Activated T-cell treated with anti-CD3 and anti-CD28 coated beads for 4 hours (primary cell): ENCODE measurements at places on chromosomes 2 and 18.

DNA sequence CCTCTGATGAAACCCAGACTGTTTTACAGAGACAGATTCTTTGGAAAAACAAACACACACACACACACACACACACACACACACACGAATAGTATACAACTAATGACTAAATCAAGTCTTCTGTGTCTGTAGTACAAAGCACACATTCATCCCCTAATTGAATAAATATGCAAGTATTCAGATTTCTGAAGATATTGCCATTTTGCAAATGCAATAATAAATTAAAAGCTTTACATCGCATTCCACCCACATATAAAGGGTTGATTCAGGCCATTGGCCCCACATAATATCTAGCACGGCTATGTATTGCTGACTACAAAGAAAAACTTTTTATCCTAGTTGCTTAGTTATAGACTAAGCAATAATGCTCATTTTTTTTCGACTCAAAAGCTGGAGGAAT, 86.2 kb downstream of the PAX3 start:
- no peak for DNase-seq

DNA sequence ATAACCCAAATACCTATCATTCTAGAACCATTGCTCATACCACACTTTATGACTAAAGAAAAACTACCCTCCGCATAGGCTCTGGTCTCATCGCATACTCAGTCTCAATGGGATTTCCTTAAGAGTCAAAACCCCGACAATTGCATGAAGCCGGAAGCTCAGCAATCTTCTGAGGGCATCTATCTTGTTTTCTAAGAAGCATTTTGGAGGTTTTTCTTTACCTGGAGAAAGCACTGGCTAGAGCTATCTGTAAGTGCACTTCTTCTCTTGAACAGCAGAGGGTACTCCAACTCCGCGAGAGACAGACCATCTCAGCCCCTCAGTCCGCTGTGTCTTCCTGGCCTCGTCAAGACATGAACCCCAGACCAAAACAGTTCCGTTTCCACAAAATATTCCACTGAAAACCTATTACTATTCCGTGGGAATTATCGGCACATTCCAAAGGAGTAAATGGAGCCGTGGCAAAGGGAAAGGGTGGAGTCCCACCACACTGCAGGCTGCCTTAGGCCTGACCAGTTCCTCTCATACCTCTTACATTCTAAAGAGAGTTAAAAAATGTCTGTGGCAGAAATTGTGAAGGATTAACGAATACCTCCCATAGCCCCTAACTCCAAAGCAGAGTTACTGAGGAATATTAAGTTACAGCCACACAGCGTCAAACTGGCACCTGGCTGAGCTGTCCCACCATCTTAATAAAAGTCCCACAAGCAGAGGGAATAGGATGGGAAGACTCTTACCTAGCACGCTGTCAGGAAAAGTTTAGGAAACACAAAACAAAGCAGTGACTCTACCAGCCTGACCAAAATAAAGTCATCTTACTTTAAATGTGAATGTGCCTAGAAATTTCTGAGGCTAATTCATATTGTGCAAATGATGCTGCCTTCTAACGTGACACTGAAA, 325.6 kb upstream of the VRK2 start:
- peak; percentile 2 for DNase-seq

DNA sequence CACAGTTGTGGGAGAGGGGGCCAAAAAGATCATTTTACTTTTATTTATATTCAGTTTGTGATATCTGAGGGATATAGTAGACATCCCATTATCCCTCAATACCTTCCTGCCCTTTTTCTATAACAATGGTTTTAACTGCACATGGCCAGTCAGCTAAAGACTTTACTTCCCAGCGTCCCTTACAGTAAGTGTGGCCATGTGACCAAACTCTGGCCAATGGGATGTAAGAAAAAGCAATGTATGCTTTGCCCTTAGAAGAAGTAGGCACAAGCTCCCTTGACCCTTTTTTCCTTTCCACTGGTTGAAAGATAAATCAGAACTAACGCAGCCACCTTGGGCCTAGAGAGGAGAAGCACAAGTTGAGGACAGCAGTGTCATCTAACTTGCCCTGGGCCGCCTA, 44.6 kb upstream of the LRPPRC start:
- no peak for DNase-seq

GRCh38 chr18:10995550-10995949, 153.8 kb downstream of the PIEZO2 start:
- no peak for DNase-seq

DNA sequence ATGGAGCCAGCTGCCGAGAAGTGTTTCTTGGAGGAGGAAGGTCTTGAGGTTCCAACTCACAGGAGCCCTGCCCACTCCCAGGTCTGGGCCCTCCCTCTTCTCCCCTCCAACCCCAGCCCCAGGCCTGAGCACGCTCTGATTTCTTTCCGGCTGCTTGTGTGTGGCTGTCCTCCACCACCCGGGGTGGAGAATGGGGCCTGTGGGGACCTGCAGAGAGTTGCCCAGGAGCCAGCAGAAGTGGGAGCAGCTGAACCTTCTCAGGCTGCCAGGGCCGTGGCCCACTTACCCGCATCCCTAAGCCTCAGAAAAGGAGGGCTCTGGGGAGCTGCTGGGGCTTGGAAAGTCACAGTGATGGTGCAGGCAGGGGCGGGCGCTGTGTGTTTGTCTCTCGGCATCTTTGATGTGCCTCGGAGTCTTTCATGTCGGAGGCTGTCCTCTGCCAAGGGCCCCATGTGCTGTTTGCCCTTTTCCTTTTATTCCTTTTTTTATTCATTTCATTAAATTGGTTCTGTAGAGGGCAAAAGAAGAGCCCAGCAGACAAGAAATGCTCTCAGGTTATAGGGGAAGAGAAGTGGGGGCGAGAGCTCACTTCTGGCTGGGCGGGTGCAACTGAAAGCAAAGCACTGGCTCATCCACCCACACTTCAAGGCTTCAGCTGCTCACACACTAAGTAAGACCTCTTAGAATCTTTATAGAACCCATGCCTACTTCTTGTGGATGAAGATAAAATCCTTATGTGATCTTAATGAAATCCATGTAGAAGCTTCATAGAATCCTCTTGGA, 52.5 kb downstream of the SDC1 start:
- no peak for DNase-seq

DNA sequence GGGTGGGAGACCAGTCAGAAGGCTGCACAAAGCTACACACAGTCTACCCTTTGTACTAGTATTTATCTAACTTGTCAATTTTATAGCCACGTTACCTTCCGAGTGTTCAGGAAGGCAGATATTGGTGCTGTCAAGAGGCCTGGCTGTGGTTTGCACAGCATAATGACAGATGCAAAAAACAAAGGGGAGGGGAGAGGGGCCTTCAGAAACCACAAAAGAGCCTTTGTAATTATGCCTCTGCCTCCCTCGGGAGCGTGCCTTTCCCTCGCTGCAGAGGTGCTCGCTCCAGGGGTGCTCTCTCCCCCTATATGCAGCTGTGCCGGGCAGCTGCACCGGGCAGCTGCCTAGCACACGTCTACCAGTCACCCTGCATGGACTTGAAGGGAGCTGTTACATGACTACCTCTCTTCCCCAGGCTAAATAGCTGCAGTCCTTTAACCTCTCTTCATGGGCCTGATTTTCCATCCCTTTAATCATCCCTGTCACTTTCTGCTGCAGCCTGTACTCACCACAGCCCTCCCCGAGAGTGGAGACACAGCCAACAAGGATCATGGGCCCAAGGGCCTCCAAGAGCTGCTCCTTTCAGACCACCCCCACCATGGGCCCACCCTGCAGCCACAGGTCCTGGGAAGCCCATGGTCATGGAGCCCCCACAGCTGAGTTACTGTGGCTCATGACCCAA, 168.4 kb upstream of the PKDCC start:
- no peak for DNase-seq

DNA sequence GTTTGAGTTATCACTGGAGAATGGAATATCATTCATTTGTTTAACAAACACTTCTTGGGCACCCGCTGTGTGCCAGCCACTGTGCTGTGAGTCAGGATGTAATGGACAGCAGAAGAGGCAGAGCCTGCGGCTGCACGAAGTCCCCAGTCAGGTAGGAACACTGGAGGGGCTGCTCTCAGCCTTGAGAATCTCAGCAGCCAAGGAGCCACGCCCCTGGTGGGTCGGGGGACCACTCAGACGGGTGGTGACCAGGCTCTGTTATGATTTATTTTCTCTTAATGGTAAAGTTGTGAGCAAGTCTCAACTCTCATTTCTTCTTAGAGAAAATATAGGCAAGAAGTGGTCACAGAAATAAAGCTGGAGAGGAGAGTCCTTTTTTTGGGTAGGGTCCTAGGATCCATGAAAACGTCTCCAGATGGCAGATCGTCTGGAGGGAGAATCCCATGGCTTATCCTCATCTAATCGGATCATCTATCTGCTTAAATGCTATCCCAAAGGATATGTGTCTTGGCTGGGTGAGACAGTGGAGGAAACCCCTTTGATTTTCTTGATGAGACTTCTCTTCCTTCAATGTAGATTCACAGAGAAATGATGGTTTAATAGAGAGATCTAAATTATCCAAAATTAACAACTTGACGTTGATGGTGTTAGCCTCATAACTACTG, 129.1 kb upstream of the LGALSL start:
- DNase-seq: no peak

DNA sequence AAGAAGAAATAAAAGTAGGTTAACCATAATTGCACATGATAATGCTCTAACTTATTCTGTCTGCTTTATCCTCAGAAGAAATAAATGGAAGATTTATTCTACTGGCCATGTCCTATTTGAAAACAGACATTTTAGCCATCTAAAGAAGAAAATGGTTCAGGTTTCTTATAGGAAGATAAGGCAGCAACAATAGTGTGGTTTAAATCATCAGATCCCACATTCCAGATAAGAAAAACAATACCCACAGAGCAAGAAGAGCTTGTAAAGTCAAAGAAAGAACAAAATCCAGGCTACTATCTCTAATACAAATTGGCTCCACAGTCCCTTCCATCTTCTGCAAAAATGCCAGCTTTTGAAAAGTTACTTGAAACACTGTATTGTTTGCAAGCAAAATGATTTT, 49.3 kb downstream of the L3MBTL4 start:
- no peak for DNase-seq

- no peak for DNase-seq
These were observed 60.7 kb downstream of the HAUS1 start for GRCh38 chr18:46164920-46165319.

- DNase-seq: no peak
These were observed 99.6 kb downstream of the SGPP2 start for GRCh38 chr2:222523783-222524544.

GRCh38 chr18:76450452-76451395, 44.3 kb downstream of the ZNF516 start:
- DNase-seq: no peak

DNA sequence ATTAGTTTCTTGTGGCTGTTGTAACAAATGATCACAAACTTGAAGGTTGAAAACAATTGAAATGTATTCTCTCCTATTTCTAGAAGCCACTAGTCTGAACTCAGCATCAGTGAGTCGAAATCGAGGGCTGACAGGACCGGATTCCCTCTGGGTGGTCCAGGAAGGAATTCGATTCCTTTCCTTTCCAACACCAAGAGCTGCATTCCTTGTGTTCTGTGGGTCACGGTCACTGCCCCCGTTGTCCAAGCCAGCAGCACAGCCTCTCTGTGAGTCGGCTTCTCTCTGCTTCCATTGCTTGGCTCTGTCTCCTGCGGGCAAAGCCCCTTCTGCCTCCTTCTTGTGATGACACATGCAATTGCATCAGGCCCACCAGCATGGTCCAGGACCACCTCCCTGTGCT, 67.3 kb downstream of the SMIM21 start:
- no peak for DNase-seq

DNA sequence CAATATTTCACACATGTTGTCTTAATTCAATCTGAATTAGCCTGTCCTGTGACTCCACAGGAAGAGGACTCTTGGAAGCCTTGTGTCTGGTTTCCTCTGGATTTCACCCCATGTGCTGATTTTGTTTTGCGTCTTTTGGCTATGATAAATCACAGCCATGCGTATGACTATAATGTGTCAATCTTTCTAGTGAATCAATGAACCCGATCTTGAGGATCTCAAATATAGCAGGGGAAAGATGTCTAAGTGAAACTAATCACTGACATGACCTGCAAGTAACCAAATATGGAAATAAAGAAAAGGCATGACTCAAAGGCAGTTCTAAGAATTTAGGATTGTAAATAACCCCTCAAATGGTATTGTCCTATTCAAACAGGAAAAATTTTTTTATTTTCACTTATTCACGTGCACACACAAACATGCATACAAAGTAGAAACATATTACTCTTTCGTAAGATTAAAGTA, 8.2 kb downstream of the WDFY1 start:
- no peak for DNase-seq

GRCh38 chr2:207892716-207893402, 123.2 kb upstream of the FZD5 start:
- DNase-seq: no peak

DNA sequence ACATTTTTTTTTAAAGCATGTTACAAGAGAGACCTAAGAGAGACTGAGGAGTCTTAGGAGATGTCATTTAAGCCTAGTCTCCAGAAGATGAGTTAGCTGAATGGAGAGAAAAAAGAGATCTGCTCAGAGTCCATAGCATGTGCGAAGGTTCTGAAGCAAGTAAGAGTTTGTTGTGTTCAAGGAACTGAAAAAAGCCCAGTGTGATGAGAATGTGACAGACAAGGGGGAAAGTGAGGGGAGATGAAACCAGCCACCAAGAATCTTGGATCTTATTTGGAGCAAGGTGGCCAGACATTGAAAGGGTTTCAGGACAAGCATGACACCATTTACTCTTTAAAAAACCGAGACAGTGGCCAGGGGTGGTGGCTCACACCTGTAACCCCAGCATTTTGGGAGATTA, 5.2 kb upstream of the MOB1A start:
- no peak for DNase-seq

- no peak for DNase-seq
These were observed 1.4 kb downstream of the FZD5 start for GRCh38 chr2:207768168-207768865.

DNA sequence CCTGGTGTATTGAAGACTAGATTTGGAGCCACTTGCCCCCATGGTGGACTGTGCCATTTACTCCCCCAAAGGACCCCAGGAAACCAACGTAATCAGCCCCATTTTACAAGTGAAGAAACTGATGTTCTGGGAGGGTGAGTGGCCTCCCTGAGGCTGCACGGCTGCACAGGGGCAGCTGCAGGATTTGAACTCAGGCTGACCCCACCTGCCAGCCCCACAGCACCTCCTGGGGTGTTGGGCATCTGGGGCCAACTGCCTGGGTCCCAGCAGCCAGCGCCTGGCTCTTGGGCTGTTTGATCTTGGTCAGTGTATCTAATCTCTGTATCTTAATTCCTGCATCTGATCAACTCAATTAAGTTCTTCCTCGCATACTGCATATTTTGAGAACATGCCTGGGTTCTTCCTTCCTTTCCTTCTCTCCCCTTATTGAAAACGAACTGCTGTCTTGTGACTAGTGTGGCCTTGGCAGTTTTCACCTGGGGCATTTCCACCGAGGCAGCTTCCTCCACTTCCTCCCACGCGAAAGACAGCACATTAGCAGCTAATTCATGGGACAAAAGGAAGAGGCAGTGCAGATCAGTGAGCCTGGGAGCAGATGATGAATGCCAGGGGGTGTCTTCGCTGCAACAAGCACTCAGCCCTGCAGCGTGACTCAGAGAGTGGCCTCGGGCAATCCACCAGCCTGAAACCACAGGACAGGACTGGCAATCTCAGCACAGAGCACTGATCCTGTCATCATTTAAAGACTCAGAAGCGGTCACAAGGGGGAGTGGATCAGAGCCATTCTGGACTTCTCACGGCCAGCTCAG, 184.1 kb upstream of the RAB12 start:
- no peak for DNase-seq
